Activated T-cell treated with anti-CD3 and anti-CD28 coated beads, Interleukin-2, amount 50 U/mL, for 4 hours (primary cell): ENCODE measurements at places on chromosomes 1 and 21.

DNA sequence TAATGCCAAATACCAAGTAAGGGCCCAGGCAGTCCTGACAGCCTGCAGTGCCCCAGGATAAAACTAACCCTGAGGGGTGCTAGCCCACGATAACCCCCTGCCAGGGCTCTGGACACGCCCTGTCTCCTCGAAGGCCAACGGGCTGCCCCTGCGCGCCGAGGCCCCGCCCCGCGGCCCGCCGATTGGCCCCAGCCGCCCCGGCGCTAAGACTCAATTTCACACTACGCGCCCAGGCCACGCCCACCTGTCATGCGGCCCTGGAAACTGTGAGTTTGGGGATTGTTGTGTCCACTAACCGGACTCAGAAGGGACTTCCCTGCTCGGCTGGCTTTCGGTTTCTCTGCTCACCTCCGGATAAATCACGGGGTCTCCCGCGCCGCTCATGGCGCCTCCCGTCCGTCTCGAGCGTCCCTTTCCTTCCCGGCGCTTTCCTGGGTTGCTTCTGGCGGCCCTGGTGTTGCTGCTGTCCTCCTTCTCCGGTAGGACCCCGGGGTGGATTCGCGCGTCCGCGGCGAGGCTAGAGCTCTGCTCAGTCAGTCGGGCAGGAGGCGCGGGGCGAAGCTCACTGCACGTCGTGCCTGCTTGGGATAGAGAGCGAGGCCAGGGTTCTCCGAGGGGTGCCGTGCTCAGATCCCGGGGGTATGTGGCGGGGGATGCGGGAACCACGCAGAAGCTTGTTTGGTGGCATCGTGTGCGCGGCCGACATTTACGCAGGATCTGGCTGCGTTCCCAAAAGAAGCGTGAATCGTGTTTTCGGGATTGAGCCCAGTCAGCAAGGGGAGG is at the start of gene CR1L:
TSS of gene CR1L (plus strand) at position 282 of the 783 bp plus-strand sequence. CDS start at position 383, 101 bp downstream.
- peak; percentile 58 for DNase-seq

- no peak for DNase-seq
These were observed at the start of gene KIF26B for GRCh38 chr1:245154429-245155271. Gene KIF26B, plus strand, starts transcription at chr1:245154985. Its CDS starts 440 bp downstream, at chr1:245155425.

GRCh38 chr1:203720242-203720641 is 44.7 kb upstream of the LAX1 start:
- DNase-seq, result no peak

GRCh38 chr1:232899268-232899667 is 51.1 kb upstream of the NTPCR start:
- DNase-seq, result no peak

- no peak for DNase-seq
These were observed 71.4 kb upstream of the PAPPA2 start for GRCh38 chr1:176391621-176392020.

GRCh38 chr1:12342401-12343003 is 112.7 kb downstream of the VPS13D start:
- DNase-seq, result no peak

DNA sequence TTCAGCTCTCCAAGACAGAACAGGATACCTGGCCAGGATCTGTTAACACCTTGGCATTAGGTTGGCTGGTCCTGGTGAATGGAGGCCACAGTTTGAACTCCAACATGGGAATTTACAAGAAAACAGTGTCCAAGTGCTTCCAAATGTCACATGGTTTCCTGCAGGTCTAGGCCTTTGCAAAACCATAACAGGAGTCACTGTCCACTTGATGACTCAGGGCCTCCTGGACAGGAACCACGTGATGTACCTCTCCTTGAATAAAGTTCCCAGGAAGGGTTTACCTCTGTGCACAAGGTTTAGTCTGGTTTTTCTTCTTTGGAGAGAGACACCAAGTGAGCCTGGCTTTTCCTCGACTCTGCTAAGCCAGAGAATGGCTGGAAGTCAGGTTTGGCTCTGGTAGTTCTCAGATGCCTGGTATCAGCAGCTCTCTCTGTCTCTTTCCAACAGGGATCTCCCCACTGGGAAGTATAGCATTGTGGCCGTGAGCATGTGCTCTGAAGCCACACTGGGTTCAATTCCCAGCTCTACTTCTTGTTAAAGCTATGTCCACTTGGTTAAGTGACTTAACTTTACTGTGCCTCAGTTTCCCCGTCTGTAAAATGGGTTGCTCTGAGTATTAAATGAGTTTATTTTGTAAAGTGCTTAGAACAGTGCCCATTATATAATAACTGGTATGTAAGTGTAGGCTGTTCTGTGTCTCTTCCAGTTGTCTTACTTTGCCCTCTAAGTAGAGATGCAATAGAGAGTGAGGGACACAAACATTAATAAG is 27.3 kb upstream of the TMEM61 start:
- DNase-seq, result no peak

DNA sequence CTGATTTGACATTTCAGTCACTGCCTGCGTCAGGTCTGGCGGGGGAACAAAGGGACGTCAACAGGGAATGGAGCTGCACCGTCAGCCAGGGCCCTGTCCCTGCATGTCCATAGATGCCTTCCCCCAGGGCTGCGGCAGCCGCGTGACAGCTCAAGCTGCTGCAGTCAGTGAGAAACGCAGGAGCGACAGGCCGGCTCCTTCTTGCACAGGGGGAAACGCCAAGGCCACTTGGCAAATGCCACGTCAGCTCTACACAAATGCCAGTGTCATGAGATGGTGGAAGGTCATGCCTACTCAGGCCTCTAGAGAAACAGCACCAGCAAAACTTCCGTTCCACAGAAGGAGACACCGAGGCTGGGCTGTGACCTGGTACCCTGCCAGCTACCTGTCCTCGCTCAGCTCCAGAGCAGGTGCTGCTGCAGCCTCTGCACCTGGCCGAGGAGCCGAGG is 37.7 kb downstream of the SYF2 start:
- no peak for DNase-seq

DNA sequence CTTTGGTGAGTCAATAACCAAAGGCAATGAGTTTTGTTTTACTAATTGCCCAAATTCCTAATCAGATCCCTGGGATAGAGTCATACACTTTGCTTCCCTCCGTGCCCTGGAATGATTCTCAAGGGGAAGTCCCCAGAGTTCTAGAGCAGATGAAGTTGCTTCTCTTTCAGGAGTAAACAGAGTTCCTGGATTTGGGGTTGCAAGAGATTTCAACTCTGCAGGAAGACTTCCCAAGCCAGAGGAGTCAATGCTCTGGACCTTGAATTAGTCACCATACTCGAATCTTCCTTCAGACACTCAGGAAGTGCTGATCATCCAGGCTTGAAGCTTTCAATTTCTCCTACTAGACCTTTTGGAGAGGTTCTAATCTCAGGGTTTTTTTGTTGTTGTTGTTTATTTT is 39.6 kb downstream of the FCER1A start:
- no peak for DNase-seq

GRCh38 chr1:153597206-153597605 is 15.7 kb downstream of the S100A16 start:
- DNase-seq, result no peak

- DNase-seq, result no peak
These were observed 23.6 kb downstream of the SYF2 start for GRCh38 chr1:25208561-25209222.

- DNase-seq, result no peak
These were observed 10.0 kb downstream of the MRAP start for GRCh38 chr21:32308696-32309095.

DNA sequence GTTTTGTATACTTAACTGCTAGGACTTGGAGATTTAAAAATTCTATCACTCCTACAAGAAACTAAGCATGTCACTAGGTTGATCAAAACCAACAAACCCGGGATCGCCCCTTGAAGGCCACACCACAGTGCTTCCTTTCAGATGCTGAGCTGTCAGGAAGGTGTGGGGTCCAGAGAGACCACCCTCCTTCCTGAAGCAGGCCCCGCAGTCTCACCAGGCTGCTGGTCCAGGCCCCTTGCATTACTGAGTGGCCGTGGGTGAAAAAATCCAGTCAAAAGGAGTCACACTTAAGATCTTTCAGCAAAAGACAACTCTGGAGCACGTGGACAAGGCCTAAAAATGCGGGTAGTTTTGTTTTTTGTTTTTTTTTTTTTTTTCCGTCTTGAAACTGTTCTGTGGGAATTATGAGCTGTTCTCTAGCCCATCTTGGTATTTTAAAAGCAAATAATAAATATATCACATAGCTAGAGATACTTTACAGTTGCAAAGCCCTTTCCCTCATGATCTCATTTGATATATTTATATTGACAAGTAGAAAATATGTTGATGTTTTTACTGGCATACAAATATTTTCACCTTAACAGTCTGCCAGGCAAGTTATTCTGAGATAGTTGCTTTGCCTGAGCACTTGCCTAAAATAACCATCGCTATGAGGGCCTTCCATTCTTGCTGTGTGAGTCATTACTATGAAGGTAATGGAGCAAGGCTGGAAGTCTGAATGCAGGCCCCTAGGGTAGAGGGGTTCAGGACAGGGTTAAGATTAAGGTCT is 73.1 kb upstream of the EDEM3 start:
- no peak for DNase-seq

DNA sequence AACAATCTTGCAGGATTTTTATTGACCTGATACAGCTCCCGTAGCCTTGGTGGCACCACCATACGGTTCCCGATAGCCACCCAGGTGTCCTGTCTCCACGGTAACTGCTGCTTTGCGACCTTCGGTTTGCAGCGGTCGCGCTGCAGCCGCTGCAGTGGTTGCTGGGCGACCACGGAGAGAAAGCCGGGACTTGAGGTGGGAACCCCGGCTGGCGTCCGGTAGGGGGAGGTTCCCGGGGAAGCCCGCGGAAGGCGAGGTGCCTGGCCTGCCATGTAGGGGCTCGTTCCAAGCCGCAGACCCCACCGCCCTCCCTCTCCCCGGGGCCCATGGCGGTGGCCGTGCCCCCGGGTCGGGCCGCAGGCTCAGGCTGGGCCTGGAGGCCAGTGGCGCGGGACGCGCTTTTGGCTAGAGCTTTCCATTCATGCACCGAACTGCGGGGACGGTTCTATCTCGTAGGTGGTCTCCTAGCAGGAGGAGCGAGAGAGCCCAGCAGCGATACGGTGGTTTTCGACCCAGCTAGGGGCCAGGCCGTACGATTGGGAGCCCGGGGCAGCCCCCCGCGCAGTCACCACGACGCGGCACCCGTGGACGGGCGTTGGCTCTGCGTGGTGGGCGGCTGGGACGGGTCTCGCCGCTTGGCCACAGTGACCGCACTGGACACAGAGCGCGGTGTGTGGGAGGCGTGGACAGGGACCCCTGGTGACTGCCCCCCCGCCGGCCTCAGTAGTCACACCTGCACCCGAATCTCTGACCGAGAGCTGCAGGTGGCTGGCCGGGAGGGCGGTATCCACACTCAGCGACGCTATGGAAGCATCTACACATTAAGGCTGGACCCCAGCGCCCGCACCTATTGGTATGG is at the start of gene KLHDC9:
TSS of gene KLHDC9 (plus strand) at position 152 of the 859 bp plus-strand sequence. CDS start at position 327, 175 bp downstream.
- peak; percentile 38 for DNase-seq

- no peak for DNase-seq
These were observed 377.8 kb downstream of the USH2A start for GRCh38 chr1:216045400-216045799.

DNA sequence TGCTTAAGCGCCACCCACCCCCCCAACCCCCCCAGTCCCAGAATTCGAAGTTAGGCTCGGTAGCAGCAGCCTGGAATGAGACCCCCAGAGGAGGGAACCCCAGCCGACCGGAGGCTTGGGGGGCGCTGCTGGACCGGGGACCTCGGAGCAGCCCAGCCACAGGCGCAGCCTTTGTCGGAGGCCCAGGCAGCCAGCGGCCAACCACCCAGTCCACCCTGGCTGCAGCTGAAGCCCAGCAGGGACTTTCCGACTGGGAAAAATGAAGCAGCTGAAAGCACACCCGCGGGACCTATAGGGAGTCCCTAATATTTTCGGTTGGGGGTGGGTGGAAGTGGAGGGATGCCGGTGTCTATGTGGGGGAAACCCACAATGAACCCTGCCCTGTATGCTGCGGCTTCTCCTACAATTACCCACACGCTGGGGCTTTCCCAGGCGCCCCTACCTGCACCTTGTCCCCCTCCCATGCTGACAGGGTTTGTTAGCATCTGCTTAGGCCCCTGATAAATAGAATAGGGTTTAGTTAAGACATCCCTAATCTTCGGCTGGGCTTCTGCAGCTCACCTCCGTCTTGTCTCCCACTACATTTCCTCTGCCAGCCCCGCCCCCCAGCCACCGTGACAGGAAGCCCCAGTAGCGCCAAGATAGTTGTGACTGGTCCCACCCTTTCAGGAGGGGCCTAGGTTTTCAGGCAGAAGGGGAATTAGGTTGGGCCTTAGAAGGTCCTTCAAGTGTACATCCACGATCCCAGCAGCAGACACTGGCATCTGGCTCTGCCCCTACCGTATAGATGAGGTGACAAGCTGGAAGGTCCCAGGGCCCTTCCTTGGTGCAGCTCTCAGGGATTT is 838 bp downstream of the CCDC28B start:
- DNase-seq, result peak; percentile 63

DNA sequence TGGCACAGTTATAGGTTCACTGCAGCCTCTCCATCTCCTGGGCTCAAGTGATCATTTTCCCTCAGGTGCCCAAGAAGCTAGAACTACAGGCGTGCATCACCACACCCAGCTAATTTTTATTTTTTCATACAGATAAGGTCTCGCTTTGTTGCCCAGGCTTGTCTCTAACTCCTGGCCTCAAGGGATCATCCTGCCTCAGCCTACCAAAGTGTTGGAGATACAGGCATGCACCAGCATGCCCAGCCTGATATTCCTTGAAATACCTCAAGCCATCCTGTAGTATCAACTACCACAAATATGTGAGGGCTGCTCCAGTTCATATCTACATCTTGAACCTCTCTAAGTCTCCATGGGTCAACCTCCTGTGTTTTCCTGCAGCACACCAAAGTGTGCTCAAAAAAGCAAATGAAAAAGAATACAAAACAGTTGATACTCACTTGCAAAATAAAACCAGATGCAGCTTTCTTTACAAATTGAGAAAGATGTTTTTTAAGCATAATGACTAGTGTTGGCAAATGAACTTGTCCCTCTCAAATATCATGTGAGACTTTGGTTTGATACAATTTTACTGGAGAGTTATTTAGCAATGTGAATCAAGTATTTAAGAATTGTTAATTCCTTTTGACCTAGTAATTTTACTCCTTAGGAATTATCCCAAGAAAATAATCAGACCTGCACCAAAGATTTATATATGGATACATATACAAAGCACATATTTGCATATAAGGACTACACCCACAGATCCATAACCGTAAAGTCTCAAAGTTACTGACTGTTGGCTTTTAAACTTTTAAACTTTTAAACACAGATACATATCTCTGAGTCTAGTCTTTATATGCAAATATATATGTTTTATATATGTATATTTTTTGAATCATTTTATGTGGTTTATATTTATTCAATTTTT is 197.7 kb downstream of the NRIP1 start:
- no peak for DNase-seq
